Anterior cingulate cortex (tissue), 58 donors: ENCODE measurements at places on chromosomes 4 and X.

DNA sequence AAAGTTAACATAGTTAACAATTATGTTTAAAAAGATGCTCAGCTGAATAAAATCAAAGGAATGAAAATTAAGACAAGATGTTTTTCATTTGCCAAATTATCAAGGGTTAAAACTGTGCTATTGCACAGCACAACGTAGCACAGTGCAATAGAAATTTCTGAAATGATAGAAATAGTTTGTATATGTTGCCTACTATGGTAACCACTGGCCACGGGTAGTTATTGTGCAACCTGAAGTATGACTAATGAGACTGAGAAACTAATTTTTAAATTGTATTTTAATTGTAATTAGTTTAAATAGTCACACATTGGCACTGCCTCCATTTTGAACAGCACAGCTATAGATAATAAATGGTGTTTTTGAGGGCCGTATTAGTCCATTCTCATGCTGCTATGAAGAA lies 343.1 kb upstream of the FAM241A start:
- no peak for DNase-seq

- DNase-seq, result no peak
These were observed 646.0 kb downstream of the RPA4 start for GRCh38 chrX:97529536-97530200.

DNA sequence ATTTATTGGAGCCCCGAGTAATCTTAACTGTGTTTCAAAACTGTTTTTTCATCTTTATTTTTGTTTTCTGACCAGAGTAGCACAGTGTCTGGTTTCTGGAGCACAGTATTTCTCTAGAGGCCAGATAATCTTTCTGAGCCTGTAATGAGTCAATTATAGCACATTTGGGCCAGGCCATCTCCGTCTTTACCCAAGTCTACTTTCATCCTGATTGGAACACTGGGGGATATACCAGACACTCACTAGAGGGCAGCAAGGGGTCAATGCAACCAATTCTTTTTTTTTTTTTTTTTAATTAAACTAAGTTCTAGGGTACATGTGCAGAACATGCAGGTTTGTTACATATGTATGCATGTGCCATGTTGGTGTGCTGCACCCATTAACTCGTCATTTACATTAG lies 282.0 kb downstream of the ARHGAP24 start:
- DNase-seq, result no peak

DNA sequence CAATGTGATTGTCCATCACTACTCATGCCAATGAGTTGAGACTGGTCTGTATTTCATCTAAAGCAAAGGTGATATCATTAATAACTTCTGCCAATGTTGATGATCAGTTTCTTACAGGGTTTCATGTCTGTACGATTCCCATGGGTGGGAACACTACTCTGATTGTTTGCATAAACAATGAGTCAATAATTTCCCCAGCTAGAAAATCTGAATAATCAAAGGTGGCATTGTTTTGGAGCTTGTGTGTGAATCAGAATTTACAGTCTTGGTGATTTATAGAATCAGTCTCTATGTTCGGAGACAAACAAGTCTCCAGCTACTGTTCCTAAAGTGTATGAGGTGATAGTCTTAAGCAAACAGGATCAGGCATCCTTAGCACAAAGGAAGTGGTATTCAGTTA lies 35.5 kb upstream of the PARM1 start:
- no peak for DNase-seq

DNA sequence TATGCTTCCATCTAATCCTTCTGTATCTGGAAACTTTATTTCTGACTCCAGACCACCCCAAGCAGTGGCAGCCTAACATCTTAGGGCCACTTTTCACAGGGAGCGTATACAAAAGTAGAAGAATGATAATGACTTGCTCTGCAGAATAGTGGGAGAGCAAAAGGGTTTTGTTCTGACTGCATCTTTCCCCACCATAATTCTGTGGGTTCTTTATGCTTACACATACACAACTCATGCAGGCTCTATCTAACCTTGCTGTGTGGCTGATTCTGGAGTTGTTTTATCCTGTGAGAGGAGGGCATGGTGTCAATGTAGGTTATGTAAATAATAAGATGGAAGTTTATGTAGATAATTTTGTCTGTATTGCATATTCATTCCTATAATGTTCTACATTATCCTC lies 42.4 kb upstream of the NDNF start:
- no peak for DNase-seq

GRCh38 chrX:136752796-136753195 lies 27.9 kb downstream of the ARHGEF6 start:
- DNase-seq, result no peak

- DNase-seq, result no peak
These were observed 121.2 kb downstream of the TBCK start for GRCh38 chr4:106194801-106195200.

- DNase-seq, result no peak
These were observed 784.3 kb downstream of the ADGRL3 start for GRCh38 chr4:61984260-61984909.

- DNase-seq, result no peak
These were observed 184.0 kb downstream of the ARHGAP24 start for GRCh38 chr4:85658766-85659439.

DNA sequence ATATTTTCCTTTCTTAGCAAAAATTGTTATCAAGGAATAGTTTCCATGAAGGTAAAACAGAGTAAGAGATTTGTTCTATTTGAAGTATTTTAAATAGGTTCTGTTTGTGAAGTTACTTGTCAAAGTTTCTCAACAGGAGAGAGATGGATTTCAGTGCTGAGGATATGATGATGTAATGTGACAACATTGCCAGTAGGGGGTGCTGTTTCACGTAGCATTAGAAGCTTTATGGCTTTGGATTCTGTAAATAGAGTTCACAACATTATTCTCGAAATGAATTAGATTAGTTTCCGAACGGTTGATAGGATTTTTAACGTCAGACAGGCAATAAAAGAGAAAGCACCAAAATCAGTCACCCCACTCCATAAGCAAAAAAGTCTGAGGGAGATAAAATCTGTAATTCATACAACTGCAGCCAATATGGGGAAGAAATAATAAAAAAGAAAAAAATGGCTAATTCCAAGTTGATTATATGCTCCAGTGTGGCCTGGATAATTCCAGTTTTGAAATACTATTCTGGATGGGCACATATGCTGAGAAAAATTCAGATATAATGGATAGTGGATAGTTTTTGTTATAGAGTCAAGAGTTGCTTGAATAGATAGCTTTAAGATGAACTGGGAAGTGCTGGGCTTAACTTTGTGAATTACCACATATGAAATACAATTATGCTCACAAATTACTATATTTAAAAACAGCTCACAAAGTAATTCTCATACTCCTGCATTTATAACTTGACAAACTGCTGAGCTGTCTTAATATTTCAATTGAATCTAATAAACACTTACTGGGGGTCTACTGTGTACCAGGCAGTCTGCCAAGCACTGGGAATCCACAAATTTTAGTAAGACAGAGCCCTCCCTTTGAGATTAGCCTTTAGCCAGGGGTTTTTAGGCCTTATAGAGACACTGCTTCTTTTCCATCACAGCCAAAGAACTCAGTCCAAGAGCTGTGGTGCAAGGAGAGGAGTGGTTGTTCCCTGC lies 109.1 kb downstream of the GPAT3 start:
- no peak for DNase-seq

GRCh38 chrX:28108186-28108945 lies 127.1 kb upstream of the DCAF8L1 start:
- no peak for DNase-seq

DNA sequence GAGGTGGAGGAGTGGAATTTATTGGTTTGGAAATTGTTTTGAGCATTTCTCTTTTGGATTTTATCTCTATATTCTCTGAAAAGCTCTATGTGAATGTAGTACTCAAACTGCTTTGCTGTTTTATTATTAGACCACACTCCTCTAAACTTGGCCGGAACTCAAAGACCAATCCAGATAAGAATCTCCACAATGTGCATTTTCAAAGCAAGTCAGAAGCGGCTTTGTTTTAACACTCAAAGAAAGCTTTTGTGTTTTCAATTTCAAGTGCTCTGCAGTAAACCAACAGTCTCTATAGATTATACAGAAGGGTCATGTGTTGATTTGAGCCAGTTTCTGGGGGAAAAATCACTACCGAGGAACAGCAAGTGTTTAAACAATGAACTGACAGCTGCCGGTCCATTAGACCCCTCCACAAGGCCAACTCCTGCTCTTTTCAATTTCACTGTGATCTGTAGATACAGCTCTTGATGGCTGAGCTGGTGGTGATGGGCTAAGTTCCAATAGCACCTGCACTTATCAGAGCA lies 79.4 kb downstream of the FTHL17 start:
- DNase-seq, result no peak
